ENCODE measurements at places on chromosomes 3 and 15. TPM values are rescaled to one million over a fixed set of nuclear protein-coding genes. Genes with fewer than 3 reads are reported as not detected.

DNA sequence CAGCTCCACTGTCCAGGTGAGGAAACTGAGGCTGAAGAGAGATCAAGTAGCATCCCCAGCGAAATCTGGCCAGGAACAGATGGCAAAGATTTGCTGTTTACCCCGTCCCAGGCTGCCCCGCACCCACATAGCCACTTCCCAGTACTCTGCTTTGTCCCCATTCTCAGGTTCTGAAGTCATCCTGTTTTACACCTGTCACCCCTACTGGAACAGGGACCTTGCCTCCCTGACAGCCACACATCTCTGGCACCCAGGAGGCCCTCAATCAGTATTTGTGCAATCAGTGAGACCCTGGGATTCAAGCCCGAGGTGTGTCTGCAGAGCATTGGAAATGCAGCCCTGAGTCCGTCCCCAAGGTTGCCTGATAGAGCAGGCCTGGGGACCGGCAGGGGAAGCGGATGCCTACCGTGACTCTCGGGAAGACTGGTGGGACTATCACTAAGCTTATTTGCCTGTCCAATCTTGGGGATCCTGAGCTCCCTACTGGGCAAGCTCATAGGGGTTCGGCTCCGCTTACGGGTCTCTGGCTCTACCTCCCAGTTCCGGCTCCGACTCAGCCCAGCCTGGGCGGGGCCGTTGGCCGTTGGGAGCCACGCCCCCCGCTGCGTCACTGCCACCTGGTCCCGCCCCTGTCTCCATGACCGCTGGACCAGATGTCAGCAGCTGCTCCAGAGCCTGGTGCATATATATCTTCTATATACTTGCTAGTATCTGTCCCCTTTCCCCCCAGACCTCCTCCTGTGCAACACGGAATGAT lies 17.5 kb upstream of the FANCD2 start:
- DNase-seq: peak; percentile 58

DNA sequence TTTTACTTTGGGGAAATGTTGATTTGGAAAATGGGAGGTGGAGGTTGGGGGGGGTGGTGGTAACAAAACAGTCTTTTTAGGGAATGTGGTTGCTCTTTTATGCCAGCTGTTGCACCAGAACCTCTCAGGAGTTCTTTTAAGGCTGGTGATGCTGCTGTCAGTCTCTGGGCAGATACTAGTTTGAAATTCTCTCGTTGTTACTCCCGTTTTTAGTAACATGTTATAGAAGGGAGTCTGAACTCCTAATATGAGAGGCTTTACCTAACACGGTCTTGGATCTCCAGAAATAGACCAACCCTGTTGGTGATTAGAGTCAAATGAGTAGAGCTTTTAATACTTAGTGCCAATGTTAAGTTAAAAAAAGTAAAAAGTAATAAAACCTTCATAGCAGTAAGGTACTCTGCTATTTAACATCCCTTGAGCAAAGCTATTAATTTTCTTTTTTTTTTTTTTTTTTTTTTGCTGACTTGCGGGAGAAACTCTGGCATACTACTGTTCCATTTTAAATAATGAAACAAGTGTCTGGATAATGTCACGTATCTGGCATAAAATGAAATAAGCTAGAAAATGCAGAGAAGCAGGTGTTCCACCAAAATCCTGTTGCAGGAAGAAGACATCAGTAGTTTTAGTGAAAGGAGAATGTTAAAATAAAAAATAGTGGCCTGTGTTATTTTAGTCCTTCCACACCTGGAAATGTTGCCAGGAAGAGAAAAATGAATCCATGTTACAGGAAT lies 156.7 kb downstream of the CACNA1D start:
- DNase-seq: no peak

- no peak for DNase-seq
Observed at GRCh38 chr15:66595332-66595731, 29.5 kb upstream of the LCTL start.

The CPN2 gene
- total RNA-seq: 27.7 TPM

Data from HepG2 (cell line).